Stimulated activated CD4-positive, alpha-beta T cell treated with anti-CD3 and anti-CD28 coated beads, Interleukin-4, amount 100 ng/mL, for 4 hours (primary cell): ENCODE measurements at places on chromosomes 2 and 18.

- no peak for DNase-seq
These were observed 97.2 kb downstream of the MYO5B start for GRCh38 chr18:50097702-50098101.

GRCh38 chr2:29705616-29706015 lies 215.8 kb downstream of the ALK start:
- DNase-seq, result no peak

- no peak for DNase-seq
These were observed 29.5 kb downstream of the INHBB start for GRCh38 chr2:120375251-120376020.

DNA sequence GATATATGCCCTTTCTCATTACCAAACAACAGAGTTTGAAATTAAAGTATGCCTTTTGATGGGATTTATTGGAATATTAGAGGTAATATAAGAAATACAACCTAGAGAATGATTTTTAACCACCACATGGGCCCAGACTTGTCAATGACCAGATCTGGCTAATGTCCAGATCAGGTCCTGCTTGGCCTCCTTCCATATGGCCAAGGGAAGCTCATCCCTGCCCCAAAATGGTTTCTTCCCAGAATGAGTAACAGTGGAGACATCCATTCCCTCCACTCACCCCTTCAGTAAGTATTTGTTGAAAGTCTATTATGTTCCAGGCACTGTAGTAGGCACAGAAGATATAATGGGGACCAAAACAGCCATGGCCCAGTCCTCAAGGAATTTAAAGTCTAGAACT lies 54.9 kb downstream of the ANTXR1 start:
- no peak for DNase-seq

- no peak for DNase-seq
These were observed 189.6 kb upstream of the SIX3 start for GRCh38 chr2:44751754-44752479.

GRCh38 chr2:72743481-72743880 lies 82.4 kb downstream of the EXOC6B start:
- no peak for DNase-seq

DNA sequence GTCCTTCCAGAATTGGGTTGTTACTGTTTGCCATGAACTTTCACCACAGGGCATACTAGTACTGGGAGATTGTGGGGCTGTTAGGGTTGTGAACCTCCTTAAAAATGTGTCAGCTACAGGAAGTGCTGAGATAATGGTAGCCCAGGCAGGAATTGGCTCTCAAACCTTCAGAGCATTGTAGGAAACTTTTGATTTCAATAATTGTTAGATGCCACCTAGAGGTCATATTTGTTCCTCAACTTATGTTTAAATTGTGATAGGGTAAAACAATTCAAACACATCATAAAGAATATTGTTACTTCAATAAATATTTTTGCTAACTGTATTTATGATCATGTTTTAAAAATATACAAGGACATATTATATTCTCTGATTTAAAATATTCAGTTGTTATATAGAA lies 594.6 kb downstream of the ADCYAP1 start:
- DNase-seq, result no peak

GRCh38 chr2:21694079-21694878 lies 570.5 kb downstream of the TDRD15 start:
- no peak for DNase-seq

GRCh38 chr18:73908323-73908722 lies 239.3 kb downstream of the FBXO15 start:
- no peak for DNase-seq

GRCh38 chr18:63182861-63183260 lies 136.7 kb downstream of the BCL2 start:
- DNase-seq, result no peak

DNA sequence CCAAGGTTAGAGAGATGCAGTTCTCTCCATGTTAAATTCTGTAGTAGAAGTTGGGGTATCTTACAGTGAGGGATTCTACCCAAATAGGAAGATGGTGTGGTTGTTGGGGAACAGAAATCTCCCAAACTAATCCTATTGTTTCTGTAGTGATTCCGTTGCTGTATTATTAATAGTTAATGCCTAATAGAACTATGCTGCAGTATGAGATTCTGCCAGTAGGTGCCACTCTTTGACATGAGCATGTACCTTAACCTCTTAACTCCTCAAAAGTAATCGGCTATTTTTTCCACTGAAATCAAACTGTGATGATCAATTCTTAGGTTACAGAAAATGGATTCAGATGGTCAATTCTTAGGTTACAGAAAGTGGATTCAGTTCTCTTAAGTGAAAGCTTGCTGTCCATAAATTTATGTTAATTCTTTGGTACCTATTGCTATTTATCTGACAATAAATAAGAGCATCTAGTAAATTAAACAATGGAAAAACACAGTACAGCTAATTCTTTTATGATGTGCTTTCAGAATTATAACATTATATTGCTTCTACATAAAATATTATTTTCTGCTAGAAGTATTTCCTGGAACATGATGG lies 97.9 kb upstream of the DLX2 start:
- no peak for DNase-seq

DNA sequence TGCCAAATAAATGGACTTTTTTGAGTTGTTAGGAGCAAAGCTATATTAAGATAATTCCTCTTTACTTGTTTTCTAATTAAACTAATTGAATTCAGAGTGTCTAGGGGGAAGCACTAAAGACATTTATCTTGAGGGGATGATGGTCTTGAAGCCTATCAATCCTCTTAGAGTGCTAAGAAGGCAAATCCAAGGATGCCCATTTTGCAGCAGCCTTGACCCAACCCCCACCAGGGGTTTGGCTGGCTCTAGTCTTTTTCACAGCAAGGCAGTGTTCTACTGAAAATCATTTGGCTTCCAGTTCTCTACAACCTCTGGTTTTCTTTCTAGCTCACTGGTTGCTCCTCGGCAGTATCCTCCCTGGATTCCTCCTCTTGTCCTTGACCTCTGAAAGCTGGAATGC lies 6.5 kb upstream of the RAX start:
- no peak for DNase-seq

DNA sequence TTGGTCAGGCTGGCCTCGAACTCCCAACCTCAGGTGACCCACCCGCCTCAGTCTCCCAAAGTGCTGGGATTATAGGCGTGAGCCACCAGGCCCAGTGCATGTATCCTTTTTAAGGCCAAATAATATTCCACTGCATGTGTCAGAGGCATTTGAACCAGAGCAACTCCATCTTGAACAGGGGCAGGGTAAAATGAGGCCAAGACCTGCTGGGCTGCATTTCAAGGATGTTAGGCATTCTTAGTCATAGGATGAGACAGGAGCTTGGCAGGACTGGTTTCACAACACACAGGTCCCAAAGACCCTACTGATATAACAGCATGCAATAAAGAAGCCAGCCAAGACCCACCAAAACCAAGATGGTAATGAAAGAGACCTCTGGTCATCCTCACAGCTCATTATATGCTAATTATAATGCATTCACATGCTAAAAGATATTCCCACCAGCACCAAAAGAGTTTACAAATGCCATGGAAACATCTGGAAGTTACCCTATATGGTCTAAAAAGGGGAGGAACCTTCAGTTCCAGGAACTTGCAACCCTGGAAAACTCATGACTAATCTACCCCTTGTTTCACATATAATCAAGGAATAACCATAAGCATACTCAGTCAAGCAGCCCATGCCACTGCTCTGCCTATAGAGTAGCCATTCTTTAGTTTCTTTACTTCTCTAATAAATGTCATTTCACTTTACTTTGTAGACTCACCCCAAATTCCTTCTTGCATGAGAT lies 204.6 kb downstream of the RAB3GAP1 start:
- DNase-seq, result no peak

DNA sequence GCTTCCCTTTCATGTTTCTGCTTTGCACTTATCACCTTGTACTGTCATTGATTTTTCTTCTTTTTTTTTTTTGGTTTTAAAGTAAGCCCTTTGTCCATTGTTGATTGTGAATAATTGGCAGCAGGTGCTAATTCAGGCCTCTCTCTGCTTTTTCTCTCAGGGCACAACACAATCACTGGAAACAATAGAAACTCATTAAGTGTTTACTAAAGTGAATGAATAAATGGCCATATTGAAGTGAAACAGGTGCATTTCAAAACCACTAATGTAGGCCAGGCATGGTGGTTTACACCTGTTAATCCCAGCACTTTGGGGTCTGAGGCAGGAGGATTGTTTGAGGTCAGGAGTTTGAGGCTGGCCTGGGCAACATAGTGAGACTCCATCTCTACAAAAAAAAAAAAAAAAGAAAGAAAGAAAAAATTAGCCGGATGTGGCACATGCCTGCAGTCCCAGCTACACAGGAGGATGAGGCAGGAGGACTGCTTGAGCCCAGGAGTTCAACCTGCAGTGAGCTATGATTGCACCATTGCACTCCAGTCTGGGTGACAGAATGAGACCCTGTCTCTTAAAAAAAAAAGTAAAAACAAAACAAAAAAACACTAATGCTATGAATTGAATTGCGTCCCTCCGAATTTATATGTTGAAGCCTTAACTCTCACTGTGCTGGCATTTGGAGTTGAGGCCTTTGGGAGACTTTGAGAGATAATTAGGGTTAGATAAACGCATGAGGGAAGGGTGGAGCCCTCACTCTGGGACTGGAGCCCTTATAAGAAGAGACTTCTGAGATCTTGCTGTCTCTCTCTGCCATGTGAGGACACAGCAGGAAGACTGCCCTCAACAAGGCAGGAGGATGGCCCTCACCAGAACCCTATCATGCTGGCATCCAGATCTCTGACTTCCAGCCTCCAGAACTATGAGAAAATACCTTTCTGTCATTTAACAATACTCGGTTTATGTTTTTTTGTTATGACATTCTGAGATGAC lies 19.9 kb downstream of the SLC38A11 start:
- no peak for DNase-seq

DNA sequence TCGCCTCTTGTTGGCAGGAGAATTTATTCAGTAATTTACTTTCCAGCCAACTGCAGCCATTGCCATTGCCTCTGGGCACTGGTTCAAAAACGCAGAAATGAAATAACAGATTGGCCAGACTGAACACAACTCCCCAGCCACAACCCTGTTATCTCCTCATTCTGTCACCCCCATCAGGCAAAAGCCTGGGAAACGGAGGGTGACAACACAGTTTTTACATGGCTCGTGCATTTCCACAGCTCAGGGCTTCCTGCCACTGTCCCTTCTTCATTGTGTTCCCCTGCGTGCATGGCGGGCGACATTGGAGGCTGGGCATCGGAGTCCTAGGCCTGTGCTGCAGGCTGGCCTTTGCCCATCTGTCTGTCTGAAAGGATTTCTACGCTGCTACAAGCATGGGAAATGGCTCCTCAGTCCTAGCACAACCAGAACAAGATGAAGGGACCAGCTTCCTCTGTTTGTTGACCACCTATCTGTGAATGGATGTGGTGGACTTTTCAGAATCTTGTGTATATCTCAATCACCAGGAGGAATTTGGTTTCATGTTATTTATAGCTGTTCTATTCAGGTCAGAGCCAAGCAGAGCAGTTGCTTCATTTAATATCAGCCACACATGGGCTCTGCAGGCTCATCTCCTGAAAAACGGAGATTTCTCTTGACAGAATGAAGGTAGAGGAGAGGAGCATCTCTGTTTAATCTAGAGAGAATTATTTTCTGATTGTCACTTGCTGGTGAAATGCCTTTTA lies 107.0 kb downstream of the MGAT5 start:
- DNase-seq, result no peak

- no peak for DNase-seq
These were observed 195.7 kb upstream of the VWC2L start for GRCh38 chr2:214215107-214215506.

DNA sequence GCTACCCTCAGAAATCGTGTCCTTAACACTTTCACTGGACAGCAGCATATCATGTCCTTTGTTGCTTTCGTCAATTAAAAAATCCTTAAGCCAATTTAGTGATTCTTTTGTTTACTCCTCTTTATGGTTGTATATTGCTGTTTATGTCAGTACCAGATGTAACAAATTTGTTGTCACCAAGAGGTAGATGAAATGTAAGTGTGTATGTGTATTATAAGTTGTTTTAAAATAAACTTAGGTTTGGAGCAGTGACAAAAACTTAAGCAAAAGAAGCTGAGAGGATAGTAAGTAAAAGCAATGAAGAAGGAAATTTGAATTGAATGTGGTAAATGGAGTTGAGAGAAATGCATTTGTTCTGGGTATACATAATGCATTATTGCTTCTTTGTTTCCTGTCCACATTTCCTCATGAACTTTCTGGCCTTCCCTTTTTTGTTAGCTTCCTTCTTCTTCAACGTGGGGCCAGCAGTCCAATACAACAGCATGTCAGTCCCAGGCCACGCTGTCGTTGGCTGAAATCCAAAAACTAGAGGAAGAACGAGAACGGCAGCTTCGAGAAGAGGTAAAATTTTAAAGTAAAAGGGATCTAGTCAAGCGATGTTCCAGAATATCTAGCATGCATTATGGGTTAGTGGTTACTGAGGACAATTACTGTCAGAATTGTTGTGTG lies 30.5 kb upstream of the SNORC start:
- DNase-seq, result no peak

- no peak for DNase-seq
These were observed 101.8 kb upstream of the HDAC4 start for GRCh38 chr2:239502430-239503186.
